Calu3 (cell line): ENCODE measurements at places on chromosomes 2 and 18. TPM values are rescaled to one million over a fixed set of nuclear protein-coding genes. Genes with fewer than 3 reads are reported as not detected.
A peak's percentile ranks its signal among the peaks of the same experiment; 100 is the strongest.

GRCh38 chr2:1546023-1546591 lies 132.8 kb downstream of the TPO start:
- peak; percentile 59 for DNase-seq

GRCh38 chr2:86047575-86048382 lies 57.9 kb downstream of the POLR1A start:
- DNase-seq = no peak

DNA sequence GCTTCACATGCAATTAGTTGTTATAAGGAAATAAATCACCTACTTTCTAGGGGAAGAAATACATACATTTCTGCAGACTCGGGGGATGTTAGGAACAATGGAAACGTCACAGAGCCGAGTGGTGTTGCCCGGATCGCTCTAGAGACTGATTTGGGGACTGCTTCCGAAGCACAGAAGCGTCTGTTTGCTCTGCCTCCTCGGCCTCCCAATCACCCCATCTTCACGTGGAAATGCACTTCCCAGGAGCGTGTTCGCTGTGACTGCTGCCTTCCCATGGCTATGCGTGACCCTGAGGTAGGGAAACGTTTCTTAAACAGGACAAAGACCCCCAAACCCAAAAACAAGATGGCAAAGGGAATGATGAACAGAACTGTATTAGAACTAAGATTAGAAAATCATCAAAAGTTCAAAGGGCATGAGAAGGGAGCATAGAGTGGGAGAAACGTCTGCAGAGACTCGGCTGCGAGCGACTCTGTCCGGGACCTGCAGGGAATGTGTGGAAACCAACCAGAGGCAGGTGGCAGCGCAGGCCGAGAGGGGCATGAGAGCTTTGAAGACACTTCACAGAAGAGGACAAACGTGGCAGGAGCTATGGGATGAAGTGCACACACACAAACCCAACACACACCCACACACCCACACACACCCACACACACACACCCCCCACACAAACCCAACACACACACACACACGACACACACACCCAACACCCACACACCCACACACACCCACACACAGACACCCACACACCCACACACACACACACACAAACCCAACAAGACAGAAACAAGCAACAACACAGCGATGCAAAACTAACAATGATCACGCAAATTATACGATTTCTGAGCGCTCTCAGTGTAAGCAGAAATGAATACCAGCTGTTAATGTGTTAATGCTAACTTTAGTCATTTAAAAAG lies 41.3 kb downstream of the RTP5 start:
- no peak for DNase-seq

GRCh38 chr2:102116630-102117471 lies 25.7 kb upstream of the IL1R1 start:
- DNase-seq = no peak

- no peak for DNase-seq
Observed at GRCh38 chr2:100179806-100180205, 37.4 kb upstream of the AFF3 start.

GRCh38 chr2:68225119-68225632 lies 27.2 kb downstream of the PPP3R1 start:
- peak; percentile 50 for DNase-seq

DNA sequence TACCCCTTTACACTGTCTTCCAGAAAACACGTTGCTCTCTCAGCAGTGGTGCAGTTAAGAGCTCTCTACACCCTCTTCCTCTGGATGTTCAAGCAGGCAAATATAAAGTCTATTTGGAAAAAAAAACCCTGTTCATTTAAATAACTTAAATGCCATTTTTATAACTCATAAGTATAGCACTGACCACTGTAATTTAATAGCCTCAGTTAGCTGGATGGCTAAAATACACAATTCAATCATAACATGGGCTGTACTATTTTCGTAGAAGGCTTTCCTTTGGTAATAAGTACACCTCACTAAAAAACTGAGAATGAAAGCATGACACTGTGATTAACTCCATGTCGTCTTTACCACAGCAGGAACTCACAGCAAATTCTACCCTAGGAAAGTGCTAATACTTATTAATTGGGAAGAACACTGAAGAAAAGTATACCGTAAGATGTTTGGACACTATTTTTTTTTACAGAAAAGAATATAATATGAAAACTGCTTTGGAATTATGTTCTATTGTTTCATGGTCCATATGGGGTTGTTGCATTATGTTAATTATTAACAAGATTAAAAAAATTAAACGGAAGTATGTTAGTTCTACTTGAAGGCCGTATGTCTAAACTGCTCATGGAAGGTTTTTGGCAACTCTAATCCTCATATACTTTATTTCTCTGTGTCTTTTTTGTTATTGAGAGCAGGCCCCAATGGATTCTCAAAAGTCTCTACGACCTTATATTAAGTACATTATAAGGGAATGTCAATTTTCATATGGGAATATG lies 269.1 kb downstream of the ZNF385B start:
- DNase-seq = no peak

GRCh38 chr2:159262226-159262625 lies 24.3 kb downstream of the WDSUB1 start:
- DNase-seq = no peak

DNA sequence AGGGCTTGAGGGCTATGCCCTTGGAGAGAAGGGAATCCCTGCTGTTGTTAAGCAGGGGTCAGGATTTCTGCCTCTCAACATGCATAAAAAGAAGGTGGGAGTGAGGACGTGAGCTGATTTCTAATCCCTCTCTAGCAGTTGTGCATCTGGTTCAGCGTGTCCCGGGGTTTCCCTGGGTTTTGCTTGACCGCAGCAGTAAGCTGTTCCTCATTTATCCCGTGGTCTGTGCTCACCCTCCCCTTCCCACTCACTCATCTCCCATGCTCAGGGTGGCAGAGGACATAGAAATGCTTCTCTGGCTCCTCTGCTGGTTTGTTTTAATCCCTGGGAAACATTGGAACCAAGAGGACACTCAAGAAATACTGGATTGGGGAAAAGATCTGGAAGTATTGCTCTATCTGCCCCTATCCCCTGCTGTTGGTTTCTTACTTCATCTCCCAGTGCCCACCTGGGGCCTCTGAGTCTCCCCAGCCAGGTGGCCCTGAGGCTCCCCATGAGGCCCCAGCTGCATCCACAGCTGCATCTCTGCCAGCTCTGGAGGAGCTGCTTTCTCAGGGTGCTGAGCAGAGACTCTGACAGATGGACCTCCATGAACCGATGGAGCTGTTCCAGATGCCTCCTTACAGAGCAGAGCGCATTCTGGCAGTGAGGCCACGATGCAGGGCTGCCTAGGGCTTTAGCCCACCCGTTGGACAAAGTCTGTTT lies 36.1 kb downstream of the TET3 start:
- no peak for DNase-seq

GRCh38 chr18:25825056-25825455 lies 265.4 kb downstream of the SS18 start:
- no peak for DNase-seq

DNA sequence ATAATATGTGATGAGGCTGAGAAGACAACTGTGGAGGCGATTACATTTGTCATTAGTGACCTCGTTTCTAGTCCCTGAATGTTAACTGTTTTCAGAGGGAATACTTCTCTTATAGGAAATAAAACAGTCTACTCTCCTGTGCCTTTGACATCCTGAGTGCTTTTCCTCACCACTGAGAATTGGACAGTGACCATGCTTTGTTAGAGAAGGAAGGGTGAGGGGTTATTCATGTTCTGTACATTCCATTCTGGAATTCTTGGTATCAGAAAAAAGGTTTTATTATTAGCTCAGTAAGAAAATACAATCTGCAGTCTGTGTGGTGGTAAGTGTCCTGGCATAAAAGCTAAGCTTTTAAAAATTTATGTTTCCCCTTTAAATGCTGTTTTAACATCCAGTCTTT lies 58.8 kb downstream of the PARD3B start:
- no peak for DNase-seq

DNA sequence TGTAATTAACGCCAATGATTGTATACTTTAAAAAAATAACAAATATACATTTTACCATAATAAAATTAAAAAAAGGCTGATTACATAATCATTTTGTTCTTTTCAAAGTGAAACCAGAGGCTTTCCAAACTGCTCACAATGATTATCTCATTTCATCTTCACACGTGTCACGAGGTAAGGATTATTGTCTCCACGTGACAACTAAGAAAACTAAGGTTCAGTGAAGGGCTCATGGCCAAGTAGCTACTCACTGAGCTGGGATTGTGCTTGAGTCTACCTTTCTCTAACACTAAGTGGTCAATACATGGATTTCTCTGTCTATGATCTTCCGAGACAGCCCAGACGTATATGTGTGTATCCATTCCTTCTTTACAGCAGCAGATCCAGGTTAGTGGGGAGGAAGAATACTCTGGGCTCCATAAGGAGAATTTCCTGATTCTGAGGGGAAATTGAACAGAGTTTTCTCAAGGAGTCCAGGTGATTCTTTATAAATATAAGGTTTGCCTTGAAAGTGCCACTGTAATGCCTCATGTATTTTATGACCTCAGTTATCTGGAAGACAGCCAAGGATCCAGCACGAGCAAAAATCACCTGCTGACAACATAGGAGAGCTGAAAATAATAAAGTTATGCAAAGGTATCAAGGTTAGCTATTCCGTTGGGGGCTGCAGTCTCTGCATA lies 25.6 kb upstream of the ACSL3 start:
- no peak for DNase-seq

DNA sequence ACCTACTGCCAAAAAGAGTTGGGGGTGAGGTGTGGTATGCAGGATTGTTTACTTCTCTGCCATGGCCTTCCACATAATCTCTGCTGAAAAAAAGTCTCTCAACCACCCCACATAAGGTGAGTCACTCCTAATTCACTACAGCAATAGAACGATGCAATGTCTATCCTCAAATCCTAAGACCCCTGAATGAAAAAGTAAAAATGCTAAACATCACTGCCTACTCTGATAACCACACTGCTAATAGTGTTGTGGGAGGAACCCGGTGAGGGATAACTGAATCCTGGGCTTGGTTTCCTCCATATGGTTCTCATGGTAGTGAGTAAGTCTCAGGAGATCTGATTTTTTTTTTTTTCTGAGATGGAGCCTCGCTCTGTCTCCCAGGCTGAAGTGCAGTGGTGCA lies 252.5 kb downstream of the PIEZO2 start:
- no peak for DNase-seq

DNA sequence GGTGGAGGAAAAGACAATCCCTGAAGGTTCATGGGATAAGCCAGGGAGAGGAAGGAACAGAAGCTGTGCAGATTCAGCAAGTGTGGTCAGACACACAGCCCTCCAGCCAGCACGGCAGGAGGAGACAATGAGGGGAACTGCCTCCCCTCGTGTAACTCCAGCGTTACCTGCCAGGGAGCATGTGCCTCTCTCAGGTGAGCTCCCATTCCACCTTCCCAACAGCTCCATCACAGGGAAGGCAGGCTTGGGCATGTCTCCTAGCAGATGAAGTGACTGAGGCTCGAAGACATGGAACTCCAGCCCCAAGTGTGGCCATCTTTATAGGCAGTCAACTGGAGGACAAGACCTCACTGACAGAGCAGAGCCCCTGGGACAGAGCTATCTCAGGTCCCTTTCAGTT lies 47.4 kb downstream of the ZBTB7C start:
- no peak for DNase-seq

DNA sequence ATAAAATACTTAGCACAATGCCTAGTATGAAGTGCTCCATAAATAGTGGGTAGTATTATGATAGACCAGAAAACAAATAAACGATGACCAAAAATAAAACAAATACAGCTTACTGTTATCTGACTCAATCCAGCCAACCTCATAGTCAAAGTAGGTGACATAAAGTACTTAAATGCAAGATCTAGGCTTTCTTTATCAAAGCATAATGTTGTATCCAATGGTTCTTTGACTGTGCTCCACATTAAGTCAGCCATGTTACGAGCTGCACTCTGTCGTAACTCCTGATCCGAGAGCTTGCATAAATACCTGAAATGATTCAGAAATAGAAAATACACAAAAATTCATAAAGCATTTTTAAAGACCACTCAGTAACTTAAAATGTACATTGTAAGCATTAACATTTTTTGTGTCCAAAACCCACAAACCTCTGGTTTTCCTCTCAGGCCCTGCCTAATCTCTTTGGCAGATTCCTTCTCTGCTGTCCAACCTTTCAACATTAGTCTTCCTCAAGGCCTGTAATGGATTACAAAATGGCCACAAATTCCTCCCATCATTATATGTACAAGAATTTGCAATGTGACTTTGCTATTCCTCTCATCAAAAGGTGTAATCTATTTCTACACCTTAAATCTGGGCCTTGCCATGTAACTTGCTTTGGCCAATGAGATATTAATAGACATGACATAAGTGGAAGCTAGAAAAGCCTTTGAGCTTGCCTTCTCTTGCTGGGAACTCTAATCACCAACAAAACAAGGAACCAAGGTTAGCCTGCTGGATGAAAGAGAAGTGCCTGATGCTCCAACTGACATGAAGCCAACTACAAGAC lies 90.6 kb downstream of the USP34 start:
- no peak for DNase-seq

- no peak for DNase-seq
Observed at GRCh38 chr18:650428-650858, 7.0 kb upstream of the TYMS start.

- no peak for DNase-seq
Observed at GRCh38 chr18:73617981-73618380, 529.7 kb downstream of the FBXO15 start.

DNA sequence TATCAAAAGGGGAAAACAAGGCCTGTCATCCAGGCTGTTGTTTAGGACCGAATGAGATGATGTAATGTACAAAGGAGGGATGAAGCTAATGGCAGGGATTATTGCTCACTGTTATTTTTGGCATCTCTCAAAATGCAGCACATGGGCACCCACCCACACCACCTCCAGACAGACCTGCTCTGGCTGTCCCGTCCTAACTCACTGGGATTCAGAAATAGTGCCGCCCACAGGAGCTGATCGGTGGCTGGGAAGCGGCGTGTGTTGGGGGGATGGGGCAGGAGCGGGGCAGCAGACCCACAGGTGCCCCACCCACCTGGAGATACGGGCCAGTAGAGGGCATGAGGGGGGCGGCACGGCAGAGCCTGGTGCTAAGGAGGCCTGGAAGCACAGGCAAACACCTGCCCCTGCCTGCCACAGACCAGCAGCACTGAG lies 52.2 kb downstream of the CRACDL start:
- DNase-seq = no peak

DNA sequence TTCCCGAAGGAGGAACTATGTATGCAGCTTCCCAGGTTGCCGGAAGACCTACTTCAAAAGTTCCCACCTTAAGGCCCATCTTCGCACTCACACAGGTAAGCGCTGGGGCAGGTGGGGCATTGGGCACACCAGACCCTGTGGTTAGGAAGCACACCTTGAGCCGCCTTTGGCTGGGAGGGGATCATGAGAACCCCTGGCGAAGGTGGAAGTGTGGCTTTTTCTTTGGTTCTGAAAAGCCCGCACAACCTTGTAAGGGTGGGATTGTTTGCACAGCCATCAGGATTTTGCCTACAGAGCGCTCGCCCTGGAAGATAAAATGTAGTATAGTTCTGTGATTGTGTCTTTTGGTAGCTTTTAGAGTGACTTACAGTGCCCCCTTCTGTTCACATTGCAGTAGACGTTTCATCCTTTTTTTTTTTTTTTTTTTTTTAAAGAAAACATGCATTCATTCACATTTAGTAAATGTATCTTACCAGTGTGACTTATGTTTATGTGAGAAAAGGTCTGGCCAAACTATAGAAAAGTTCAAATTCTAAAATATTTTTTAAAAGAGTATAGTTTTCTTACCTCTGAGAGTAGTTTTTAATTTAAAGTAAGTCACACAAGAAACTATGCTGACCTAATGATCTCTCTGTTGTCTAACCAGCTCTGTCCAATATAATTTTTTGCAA lies 5.3 kb downstream of the KLF11 start:
- DNase-seq = no peak

Gene DNAH6
- 0.95 and 1.3 TPM in 2 replicates for total RNA-seq

Gene CEBPZ
- total RNA-seq = 60.7 and 64.9 TPM in 2 replicates

Gene GKN2
- not detected in 2 replicates for total RNA-seq

Gene CNRIP1
- not detected in 2 replicates for total RNA-seq

Gene HOXD8
- total RNA-seq = not detected in 2 replicates

Gene ASXL3
- total RNA-seq = 0.07 and 0.47 TPM in 2 replicates

Gene METAP1D
- 11.0 and 11.1 TPM in 2 replicates for total RNA-seq
